ENCODE measurements at places on chromosomes 16 and 17. TPM values are rescaled to one million over a fixed set of nuclear protein-coding genes. Genes with fewer than 3 reads are reported as not detected.

DNA sequence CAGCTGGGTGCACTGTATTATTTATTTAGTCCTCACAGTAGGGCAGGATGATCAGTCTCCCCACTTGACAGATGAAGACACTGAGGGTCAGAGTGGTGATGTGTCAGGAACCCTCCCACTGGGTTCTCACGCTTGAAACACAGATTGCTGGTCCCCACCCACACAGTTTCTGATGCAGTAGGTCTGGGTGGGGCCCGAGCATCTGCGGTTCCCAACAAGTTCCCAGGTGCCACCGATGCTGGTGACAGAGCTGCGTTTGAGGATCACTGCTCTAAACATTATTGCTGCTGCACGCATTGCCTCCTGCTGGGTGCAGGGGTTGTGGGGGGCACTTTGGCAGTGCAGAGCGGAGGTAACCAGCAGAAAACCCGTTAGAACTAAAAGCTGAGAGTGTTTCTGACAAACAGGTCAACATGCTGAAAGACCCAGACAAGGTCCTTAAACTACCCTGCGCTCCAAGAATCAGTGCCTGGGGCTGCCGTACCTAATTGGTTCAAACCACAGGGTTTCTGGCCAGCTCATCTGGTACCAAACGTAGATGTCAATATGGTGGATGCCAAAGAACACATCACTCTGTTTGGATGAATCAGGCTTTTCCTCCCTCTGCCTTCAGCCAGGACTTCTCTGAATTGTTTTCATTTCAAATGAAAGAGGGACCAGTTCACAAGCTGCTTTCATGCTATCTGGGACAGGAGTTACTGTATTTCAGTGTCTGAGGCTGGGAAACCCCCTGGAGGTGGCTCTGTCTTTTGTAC, 76.0 kb downstream of the ABCC1 start:
- DNase-seq: no peak

- no peak for DNase-seq
These were observed 223.9 kb upstream of the HS3ST3A1 start for GRCh38 chr17:13825526-13826040.

DNA sequence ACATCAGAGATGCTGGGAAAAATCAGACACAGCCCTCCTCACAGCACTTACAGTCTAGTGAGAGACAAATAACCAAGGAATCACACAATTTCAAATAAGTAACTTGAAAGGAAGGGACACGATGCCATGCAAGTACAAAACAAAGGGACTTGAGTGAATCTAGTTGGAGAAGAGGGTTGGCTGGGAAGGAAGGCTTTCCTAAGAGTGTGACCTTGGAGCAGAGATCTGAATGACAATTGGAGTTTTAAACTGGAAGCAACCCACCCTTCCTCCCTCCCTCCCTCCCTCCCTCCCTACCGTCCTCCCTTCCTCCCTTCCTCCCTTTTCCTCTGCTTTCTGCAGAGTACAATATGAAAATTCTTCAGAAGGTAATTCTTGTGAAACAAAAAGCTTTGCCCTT, 31.1 kb downstream of the ADAMTS18 start:
- no peak for DNase-seq

Gene CLEC19A
- not detected for total RNA-seq

DNA sequence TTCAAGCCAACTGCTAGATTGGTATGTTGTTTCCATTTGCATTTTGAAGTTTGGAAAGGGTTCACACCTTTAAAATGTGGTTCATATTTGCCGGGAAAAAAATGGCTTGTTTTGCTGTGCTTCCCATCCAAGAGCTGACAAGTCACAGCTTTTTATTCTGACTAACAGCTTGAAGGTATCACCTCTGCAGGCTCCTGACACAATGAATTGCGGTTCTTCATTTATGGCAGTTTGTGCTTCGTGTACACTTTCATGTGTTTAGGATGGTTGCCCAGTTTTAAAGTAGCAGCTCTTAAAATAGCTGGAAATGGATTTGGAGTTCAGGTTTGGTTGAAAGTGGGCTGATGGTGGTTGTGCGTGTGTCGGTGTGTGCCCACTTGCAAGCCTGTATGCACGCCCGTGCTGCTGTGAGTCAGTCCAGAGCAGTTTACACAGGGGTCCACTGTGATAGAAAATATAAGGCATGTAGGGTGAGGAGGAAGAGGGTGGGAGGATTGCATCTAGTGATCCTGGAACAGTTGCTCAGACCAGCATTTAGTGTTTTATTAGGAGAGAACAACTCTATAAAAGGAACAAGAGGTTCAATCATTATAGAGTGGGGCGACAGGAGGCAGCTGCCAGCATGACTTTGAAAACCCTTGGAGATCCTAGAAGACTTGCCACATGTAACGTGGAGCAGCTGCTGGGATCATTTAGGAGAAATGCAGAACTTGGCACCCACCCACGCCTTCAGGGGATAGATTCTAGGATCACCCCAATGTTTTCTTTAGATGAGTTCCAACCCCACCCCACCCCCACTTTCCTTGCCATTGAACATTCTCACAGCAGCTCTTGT, 108.0 kb upstream of the TBX2 start:
- DNase-seq: no peak

- DNase-seq: no peak
These were observed 1735.9 kb downstream of the TP53TG3F start for GRCh38 chr16:35195173-35195863.

GRCh38 chr16:57028086-57028485, 38.7 kb downstream of the NLRC5 start:
- no peak for DNase-seq

DNA sequence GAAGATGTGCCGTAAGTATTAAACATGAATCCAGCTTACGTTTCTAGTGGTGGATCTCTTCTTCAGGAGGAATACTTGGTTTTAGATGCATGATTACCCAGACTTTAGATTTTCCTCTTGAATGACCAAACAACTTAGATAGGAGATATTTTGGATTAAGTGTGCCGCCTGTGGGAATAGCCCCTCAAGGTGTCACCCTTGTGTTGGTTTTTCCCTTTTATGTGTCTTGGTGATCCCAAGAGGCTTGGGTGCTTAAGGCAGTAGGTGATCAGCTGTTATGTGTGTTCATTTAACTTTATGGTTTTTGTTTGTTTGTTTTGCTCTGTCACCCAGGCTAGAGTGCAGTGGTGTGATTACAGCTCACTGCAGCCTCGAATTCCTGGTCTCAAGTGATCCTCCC, 115.1 kb downstream of the PPM1E start:
- DNase-seq: no peak

- DNase-seq: no peak
These were observed 43.5 kb downstream of the LYRM9 start for GRCh38 chr17:27849474-27850185.

DNA sequence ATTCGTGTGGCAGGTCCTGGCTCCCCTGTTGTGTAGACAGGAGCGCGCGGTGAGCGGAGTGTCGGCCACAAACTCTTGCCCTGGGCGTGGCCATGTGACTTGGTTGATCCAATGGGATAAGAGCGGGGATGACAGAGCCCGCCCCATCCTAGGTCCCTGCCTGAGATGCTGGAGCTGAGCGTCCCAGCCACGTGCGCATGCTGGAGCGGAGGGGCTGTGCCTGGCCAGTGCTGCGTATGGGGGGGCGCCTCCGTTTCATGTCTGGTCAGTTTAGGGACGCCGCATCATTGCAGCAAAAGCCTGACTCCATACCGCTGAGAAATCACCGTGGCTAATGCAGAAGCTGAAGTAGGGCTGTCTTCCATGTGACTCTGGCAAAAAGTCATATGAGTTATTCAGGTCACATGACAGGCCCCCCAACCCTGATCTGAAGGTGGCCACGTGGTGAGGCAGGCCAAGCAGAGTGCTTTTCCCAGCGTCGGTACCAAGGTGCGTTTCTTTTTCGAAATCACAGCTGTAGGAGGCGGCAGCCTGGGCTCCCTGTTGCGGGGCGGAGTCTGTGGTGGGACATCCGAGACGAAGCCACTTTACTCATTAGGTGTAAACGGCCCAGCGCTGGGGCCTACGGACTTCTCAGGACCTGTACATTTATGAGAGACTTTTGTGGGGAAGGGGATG, 22.5 kb downstream of the HSBP1 start:
- DNase-seq: no peak

- DNase-seq: peak; percentile 20
These were observed 534.1 kb downstream of the GRIN2A start for GRCh38 chr16:9647981-9648701.

Gene FBXW10
- 0.20 TPM for total RNA-seq

DNA sequence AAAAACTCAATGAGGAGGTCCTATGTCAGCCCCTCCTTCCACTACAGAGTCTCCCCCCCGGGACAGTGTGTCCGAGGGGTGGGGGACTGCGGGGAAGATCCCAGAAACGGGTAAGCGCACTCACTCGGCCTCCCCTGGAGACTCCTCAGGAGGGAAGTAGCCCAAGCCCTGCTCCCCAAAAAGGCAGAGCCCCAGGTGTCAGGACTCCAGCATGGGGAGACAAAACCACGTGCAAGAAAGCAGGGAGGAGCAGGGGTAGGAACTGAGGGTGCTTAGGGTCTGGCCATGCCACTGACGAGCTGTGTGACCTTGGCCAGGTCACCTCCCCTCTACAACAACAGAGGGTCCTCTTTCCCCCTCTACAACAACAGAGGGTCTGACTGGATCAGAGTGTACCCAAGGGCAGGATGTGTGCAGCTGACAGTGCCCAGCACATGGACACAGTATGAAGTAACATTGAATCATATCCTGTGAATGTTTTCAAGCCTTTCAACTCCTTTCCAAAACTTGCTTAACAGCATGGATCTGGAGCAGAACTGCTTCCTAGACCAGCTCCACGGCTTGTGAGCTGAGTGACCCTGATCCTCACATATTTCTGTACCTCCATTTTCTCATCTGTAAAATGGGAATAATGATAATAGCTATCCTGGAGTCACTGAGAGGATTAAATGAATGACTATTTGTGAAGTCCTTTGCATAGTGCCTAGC, 2.1 kb upstream of the NAGS start:
- DNase-seq: peak; percentile 38

- no peak for DNase-seq
These were observed 257.5 kb downstream of the CDH11 start for GRCh38 chr16:64864232-64864809.

Gene CACNG4
- total RNA-seq: 0.49 TPM

DNA sequence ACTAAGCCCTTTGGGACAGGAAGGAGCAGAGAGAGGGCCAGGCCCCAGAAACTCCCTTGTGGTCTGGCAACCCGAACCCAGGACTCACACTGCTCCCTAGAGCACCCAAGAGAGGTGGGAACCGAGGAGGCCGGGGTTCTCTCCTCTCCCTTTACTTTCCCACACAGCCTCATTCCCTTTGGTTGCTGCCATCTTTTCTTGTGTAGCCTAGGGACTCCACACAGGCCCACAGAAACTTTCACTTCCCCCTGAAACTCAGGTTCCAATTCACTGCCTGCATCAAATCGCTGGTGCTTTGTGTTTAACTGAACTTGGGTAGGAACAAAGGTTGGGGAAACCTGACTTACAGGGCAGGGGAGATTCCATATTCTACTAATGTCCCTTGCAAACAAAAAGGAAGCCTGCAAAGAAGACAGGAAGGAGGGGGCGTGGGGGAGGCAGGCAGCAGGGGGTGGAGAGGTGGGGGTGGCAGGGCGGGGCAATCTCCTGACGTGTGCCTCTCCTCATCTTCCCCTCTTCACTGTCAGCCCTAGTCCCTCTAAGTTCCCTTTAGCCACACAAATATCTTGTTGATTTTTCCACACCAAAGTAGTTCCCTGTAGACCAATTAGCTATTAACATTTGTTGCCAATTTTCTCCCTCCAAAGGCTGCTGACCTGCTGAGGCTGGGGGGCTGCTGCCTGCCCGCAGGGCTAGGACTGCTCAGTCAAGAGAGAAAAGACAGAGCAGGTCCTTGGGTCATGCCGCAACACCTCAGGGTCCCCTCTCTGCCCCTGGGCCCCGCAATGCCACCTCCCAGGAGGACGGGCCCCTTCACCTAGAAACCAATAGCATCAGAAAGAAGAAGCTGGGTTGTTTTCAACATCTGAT, 8.0 kb downstream of the ST3GAL2 start:
- DNase-seq: no peak

DNA sequence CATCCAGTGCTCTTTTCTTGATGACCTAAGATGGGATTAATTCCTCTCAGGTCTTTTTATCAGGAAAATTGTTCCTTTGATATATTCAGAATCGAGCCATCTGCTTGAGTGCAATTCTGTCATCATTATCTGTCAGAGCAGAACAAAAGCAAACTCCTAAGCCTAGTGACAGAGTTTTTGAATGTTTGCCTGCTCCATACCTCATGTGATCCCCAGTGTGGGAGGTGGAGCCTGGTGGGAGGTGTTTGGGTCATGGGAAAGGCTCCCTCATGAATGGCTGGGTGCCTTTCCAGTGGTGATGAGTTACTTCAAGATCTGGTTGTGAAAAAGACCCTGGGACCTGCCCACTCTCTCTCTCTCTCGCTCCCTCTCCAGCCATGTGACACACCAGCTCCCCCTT, 628.2 kb downstream of the CDH11 start:
- no peak for DNase-seq

- peak; percentile 93 for DNase-seq
These were observed 949 bp downstream of the UBTF start for GRCh38 chr17:44218344-44219107.

- no peak for DNase-seq
These were observed 201.3 kb downstream of the CEP112 start for GRCh38 chr17:65990593-65990992.

DNA sequence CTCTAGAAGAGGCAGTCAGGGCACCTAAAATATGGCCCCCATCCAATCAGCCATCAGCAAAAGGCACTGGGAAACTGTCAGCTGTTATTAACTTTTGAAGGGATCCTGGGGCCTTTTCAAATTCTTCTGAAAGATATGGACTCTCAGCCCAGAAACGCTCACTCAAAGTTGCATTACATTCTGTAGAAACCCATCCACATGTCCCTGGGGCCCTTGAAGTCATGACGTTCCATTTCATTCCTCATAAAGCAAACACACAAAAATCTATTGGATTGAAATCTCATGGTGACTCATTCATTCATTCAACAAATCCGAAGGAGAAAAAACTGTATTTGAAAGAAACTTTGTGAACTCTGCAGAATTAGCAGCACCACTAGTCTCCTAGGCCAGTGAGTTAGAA, 215.3 kb downstream of the C16orf95 start:
- peak; percentile 9 for DNase-seq

DNA sequence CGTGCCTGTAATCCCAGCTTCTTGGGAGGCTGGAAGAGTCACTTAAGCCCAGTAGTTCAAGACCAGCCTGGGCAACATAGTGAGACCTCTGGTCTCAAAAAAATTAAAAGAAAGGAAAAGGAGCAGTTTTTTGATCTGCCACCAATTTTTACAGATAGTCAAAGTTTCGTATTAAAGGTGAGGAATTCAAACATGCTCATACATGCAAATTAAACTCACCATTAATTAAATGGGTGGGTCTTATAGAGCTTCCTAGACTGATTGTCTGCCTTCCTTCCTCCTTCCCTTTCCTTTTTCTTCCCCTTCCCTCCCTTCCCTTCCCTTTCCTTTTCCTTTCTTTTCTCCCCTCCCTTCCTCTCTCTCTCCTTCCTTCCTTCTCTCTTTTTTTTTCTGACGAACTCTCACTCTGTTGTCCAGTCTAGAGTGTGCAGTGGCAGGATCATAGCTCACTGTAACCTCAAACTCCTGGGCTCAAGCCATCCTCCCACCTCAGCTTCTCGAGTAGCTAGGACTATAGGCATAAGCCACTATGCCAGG, 36.4 kb upstream of the VPS4A start:
- no peak for DNase-seq

Data from NCI-H460 (cell line).